Stomach (tissue), 19 donors: ENCODE measurements at places on chromosomes 4 and X.

DNA sequence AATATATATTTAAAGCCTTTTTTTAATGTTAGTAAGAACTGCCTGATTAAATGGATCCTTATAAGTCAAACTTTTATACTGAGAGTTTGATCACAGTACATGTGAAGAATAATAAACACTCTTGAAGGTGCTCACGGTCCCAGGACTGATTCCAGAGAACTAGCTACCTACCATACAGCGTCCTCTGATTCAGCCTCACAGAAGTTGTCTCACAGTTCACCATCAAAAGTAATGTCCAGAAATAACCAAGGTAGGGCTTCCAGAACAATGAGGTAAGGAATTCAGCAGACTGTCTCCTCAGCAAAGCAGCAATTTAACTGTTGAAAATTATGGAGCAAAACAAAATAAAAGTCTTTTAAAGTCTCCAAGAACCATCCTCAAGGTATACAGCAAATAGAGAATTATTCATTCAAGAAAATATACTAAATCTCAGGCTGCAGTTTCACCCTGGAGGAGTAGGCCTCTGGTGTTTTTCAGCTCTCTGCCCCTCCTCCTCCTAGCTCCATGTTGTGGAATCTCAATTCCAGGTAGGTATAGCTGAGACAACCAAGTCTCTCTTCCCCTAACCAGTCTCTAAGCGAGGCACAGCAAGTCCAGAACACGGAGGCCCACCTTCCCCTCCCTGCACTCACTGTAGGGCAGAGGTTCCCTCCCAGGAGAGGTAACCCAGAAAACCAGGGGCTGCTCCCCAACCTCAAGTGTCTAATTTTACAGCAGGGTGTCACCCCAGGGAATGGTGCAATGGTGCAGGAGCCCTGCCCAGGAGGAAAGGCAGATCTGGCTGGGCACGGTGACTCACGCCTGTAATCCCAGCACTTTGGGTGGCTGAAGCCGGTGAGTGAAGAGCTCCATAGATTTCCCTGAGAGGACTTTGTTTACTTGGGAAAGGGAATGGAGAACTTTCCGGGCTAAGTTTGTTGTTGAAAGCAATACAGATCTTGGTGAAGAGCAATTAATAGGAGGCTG, 28.6 kb downstream of the FAM241A start:
- DNase-seq, result no peak

DNA sequence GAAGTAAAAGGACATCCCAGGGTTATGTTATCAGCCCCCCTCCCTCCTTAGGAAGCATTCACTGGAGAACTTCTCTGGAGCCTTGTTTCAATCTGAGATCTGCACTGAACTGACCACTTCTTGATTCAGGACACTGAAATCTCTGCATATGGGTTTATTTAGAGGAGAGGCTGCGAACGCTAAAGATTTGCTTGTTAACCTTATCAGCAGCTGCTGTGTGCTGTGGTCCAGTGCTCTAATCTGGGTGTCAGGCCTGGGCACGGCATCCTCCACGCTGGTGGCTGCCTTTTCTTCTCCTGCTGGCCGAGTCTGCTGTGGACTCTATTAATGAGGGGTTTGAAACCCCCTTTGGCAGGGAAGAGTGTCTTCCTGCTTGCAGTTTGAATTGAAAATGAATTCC, 1094.7 kb upstream of the TENM3 start:
- no peak for DNase-seq

GRCh38 chr4:146207410-146207809, 6.9 kb upstream of the REELD1 start:
- no peak for DNase-seq

DNA sequence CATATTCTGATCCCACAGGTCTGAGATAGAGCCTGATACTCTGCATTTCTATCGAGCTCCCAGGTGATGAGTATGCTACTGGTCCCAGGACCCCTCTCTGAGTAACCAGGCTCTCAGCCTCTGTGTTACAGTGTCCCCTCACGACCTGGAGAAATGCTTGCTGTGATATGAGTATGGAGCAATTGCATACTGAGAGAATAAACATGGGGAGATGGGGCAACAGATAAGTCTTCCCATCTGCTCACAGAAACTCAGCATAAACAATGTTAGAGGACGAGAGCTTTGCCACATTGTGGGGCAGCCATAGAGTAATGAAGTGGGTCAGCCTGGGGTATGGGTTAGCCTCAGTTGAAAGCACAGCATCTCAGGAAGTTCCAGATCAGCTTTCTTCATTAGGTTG, 82.6 kb upstream of the HS3ST1 start:
- no peak for DNase-seq

GRCh38 chr4:55884093-55884850, 30.8 kb downstream of the EXOC1 start:
- no peak for DNase-seq

DNA sequence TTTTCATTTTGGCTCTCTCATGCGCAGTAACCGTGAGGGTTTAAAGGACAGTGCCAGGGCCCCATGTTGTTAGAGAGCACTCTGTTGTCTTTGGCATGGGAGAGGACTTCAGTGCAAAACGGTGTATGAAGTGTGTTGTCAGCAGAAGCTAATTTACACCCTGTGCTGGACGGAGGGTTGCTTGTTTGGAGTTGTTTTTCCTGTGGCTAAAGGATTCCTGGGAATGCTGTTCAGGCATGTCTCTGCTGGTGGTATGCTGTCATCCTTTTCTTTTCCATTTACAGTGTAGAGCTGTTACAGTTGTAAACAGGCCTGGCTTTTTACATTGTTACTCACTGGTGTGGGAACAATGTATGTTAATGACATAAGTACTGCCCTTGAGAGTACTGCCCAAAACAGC, 206.3 kb downstream of the CBR4 start:
- DNase-seq, result no peak

DNA sequence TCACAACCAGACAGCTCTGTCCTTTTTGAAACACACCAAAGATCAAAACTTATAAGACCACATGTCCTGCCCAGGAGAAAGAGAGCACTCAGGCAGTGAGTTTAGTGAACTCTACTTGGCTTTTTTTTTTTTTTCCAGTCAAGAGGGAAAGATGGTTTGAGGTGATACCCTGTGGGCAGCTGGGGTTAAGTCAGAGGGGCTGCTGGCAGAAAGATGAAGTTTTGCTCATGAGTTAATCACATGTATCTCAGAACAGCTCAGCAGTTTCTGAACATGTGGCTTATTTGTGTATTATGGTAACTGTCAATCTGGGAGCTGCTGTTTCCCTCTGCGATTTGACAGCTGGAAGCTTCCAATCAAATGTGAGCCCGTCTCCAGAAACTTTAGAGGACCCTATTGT, 56.4 kb upstream of the MAP3K15 start:
- DNase-seq, result no peak

DNA sequence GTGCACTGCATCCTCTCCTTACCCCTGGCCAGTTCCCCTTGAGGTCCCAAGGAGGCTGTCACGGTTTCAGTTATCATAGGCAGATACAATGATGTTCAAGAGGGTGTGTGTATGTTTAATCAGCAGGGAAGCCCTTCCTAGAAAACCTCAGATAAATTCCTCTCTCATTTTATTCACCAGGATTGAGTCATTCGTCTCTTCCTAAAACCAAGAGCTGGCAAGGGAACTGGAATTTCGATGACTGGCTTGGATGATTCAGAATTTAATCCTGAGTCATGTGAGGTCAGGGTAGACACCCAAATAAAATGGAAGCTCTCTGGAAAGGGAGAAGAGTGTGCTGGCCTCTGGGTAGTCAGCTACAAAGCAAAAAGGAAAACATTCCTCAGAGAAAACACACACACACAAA, 106.2 kb upstream of the RAPGEF2 start:
- no peak for DNase-seq

DNA sequence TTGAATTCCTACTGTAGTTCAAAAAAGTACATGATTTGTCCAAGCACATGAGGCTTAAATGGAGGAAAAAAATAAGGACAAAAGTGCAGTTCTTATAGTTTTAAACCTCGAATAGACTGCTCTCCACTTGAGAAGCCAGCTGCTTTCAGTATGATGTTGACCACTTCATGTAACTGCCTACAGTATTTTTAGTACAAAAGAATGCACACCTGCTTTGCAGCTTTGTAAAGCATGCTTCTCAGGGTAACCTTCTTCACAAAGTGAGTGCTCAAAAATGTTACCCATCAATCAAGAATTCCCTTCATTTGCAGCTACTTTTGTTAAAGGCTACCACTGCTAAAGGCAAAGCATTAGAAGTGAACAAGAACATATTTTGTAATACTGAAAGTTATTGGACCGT, 83.4 kb upstream of the FAM47B start:
- DNase-seq, result no peak

GRCh38 chr4:143184217-143184502, 557 bp upstream of the USP38 start:
- DNase-seq, result no peak

DNA sequence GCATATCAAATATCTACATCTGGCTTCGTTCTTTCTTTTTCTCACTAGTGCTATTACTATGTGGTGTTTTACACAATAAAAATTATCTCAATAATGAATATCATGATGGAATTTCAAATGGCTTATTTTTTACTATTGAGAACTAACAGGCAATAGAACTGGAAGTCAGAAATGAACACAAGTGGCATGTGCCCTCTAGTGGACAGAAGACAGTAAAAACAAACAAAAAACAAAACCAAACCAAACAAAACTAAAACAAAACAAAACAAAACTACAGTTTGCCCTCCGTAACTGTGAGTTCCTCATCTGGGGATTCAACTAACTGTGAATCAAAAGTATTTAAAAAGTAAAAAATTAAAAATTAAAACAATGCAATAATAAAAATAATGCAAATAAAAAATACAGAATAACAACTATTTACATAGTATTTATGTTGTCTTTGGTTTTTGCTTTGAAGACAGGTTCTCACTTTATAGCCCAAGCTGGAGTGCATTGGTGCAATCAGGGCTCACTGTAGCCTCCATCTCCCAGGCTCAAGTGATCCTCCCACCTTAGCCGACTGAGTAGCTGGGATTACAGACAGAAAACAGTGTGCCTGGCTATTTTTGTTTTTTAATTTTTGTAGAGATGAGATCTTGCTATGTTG, 195.6 kb upstream of the TACR3 start:
- no peak for DNase-seq

DNA sequence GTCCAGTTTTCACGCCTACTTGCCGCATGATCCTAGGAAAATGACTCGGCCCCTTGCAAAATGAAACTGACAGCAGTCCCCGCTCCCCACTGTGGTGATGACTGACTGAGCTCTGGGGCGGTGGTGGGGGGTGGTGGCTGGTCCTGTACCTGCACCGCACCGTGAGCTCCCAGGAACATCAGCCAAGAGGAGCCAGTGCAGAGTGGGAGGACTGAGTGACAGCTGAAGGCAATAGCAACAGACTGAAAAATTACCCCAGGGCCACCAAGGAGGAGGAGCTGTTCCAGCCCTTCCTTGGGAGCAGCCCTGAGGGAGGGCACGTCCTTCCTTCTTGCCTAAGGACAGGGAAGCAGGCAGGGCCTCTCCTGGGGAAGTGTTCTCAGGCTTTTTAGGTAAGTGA, 2.4 kb upstream of the C4orf50 start:
- no peak for DNase-seq

GRCh38 chrX:111123125-111123524, 27.1 kb downstream of the PAK3 start:
- DNase-seq, result no peak

DNA sequence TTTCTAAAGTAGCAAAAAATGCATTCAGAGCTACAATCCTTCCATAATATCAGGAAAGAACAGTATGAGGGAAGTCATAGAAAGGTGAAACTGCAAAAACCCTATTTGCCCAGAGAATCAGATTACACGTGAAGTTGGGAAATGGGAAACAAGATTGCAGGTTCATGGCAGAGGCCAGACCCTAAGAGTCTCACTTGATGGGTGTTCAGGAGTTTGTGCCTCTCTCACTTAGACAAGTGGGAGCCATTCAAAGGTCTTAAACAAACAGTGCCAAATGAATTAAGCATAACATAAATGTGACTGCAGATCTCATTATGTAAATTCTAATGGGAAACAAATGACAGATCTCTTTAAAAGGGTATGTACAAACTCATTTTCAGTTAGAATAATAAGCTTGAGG, 91.6 kb downstream of the ARAP2 start:
- no peak for DNase-seq

DNA sequence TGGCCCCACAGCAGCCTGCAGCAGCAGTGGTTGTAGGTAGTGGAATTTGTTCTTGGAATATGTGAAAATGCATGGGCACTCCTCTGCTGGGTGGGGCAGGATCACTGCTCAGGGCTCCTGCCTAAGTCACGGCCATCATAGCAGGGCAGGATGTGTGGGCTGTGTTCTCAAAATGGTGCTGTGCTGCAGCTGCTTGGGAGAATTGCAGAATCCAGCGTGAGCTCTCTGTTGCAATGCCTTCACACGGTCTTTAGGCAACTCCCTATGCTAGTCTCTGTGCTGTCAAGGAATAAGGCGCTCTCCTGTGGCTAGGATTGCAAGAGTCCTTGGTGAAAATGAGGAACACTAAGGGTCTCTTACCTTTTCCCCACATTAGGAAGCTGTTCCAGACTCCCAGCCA, 42.9 kb downstream of the F8 start:
- no peak for DNase-seq

- peak; percentile 52 for DNase-seq
Observed at GRCh38 chrX:69618803-69619202, 2.9 kb downstream of the EDA start.

GRCh38 chr4:6437826-6438238, 34.6 kb downstream of the PPP2R2C start:
- no peak for DNase-seq

DNA sequence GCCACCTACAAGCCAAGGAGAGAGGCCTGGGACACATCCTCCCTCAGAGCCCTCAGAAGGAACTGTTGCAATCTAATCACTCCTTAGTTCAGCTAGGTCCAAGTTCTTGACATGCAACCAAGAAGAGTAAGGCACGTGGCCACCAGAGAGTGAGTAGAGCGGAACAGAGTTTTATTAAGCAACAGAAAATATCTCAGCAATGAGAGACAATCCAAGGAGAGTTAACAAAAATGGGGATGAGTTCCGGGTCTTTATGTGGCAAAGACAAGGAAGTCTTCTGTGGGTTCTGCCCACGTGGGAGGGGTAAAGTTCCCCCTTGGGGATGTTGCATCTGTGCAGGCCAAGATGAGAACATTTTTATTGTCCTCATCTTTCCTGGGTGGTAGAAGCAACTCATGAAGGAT, 38.5 kb upstream of the PROM1 start:
- DNase-seq, result no peak

- DNase-seq, result no peak
Observed at GRCh38 chr4:150950657-150951288, 64.3 kb downstream of the LRBA start.
